ENCODE measurements at places on chromosomes 13 and 19.

- no peak for DNase-seq
These were observed 25.4 kb downstream of the VWA8 start for GRCh38 chr13:41935501-41935900.

DNA sequence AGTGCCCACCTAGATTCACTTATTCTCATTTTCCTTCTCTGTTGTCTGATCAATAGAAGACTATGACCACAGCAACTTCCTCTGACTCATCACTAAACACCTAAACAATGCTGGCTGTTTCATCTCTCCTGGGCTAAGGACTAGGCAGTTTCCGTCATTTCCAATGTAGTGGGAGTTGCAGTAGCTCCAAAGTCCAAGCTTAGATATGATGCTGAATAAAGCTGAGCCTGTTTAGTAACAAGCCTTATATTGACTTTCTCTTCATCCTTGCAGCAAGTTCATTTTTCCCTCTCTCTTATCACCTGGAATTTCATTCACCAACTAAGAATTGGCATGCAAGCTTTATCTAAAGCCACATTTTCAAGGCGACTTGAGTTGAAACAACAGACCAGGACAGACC is 53.5 kb upstream of the PCDH9 start:
- no peak for DNase-seq

- no peak for DNase-seq
These were observed 17.2 kb upstream of the RNF17 start for GRCh38 chr13:24746618-24747247.

DNA sequence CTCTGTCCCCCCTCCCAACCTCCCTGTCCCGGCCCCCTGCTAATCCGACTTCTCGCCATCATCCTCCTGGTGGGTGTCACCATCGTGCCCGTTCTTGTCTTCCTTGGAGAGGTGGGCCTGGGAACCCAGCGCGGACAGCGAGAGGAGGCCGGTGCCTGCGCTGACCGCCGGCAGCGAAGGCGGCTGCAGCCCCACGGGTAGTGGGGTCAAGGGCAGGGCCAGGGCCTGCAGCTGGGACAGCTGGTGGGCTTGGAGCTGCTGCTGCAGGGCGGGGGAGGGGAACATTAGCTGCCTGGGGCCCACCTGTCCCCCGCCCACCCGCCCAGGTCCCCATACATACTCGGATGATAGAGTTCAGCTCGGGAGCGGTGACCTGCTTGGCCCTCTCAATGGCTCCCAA is 8.5 kb downstream of the TLE5 start:
- DNase-seq: no peak

- no peak for DNase-seq
These were observed 38.2 kb upstream of the KPNA3 start for GRCh38 chr13:49830721-49831120.

GRCh38 chr19:919199-920050 is 2.3 kb downstream of the KISS1R start:
- no peak for DNase-seq

DNA sequence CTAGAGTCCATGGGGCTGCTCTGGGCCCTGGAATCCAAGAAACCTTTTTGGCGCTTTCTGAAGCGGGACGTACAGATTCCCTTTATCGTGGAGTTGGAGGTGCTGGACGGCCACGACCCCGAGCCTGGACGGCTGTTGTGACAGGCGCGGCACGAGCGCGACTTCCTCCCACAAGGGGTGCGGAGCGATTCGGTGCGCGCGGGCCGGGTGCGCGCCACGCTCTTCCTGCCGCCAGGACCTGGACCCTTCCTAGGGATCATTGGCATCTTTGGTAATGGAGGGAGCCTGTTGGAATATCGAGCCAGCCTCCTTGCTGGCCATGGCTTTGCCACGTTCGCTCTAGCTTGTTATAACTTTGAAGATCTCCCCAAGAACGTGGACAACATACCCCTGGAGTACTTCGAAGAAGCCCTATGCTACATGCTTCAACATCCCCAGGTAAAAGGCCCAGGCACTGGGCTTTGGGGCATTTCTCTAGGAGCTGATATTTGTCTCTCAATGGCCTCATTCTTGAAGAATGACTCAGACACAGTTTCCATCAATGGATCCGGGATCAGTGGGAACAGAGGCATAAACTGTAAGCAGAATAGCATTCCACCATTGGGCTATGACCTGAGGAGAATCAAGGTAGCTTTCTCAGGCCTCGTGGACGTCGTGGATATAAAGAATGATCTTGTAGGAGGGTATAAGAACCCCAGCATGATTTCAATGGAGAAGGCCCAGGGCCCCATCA is 3.5 kb upstream of the ZFP82 start:
- no peak for DNase-seq

GRCh38 chr13:23231241-23231640 is 50.5 kb downstream of the SGCG start:
- no peak for DNase-seq

- no peak for DNase-seq
These were observed 25.6 kb downstream of the MLLT1 start for GRCh38 chr19:6253954-6254733.

DNA sequence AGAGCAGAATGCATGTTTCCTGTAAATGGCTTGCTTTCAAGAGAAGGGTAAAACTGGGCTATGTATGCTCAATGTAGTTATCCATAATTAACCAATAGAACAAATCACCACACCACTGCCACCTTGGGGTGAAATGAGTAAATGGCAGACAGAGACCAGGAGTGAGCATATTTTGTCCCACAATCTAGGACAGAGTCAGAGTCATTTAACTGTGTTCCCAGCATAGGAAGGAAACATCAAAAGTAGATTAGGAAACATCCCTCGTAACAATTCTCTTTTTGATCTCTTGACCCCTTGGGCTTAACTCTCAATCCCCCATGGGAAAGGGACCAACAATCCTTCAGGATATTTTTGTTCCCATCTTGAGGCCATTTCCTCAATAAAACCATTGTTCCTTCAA is 224.8 kb downstream of the NHLRC3 start:
- DNase-seq: peak; percentile 25

Data from hepatic stellate cell (primary cell).